Hematopoietic multipotent progenitor cell treated with erythropoietin and hydrocortisone succinate and interleukin-3 and kit ligand, for 8 days (in vitro differentiated cells): ENCODE measurements at places on chromosomes 2 and 18.

- no peak for DNase-seq
These were observed 6.7 kb downstream of the PPIG start for GRCh38 chr2:169590804-169591203.

GRCh38 chr18:907885-908757, 3.5 kb downstream of the ADCYAP1 start:
- no peak for DNase-seq

- no peak for DNase-seq
These were observed 1404.9 kb upstream of the NXPH2 start for GRCh38 chr2:140185076-140185475.

DNA sequence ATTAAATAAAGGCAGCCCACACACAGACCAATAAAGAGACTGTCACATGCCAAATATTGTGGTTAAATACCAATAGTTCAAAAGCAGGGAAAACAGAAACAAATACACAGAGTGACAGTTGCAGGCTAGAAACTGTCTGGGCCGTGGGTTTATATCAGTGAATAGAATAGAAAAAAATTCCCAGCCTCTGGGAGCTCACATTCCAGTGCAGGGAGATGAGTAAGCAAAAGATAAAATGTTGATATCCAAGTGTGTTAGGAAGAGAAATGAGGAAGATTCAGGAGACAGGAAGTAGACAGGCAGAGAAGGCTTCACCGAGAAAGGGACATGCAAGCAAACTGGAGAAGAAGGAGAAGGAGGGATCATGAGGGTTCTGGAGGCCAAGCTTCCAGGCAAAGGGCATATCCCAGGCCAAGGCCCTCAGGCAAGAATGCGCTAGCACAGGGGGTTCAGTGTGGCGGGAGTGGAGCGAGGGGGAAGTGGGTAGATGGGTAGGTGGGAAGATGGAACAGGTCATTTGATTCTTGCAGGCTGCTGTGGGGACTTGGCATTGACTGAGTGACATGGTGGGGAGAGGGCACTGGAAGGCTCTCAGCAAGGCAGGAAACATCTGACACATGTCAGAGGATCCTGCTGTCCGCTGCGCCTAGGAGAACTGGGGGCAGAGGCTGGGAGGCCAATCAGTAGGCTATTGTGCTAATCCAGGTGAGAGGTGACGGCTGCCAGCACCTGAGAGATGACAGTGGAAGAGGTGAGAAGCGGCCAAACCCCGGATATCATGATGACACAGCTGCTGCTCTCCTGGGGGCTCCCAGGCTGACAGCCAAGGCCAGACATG, 89.2 kb downstream of the ZBTB7C start:
- DNase-seq: no peak

DNA sequence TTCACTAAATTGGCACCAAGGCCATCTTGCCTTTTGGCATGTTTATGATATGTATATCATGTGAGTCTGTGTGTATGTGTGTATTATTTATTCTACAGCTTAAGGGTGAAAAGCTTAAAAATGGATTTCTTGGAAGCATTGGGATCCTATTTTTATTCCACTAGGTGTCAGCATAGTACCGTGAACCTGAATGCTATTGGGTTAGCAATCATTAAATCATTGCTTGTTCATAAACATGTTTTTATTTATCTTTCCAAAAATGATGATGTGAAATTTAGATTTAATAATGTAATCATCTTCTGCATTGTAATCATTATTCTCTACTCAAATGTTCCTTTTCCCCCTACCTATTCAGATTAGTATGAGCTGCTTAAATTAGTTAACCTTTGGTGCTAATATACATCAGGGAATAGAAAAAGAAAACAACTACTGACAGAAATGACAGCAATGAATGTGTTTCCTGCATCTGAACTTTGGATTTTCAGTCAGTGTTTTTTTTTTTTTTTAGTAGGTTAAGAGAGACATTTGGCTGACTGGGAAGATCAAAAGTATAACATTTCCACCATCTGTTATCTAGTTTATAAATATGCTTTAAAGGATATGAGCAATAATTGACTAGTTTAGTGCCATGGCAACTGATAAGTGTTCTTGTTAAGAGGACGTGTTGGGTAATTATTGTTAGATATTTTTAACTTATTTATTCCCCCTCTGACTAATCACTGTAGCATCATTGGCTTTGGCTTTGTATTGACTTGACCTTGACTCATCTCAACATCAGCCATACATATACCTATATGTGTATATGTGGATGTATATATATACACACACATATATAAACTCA, 14.1 kb upstream of the ZSWIM2 start:
- peak; percentile 47 for DNase-seq

DNA sequence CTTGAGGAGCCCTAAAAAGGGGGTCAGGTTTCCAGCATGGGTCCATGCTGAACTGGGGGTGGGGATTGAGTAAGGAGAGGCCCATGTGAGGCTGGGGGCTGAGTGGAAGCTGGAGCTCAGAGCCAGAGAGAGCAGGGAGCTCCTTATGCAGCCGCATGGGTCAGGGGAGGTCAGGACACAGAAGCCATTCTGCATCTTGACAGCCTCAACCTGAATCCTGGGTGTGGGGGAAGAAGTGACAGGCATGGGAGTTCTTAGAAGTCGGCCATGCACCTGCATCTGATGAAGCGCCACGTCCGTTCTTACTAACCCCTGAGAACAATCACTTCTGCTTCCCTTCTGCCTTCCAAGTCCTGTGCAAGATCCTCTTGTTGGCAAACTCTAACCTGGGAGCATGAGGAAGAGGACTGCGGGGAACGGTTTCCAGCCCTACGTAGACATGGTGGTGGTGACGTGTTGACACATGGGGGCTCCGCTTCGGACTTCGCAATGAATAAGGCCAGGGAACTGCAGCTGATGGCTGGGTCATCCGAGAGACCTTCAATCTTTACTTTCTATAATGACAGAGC, 22.3 kb downstream of the GNLY start:
- peak; percentile 24 for DNase-seq
